Stimulated activated CD4-positive, alpha-beta T cell treated with anti-CD3 and anti-CD28 coated beads, TNF-alpha, amount 100 ng/mL, for 1 hour (primary cell): ENCODE measurements at places on chromosomes 1 and 21.

DNA sequence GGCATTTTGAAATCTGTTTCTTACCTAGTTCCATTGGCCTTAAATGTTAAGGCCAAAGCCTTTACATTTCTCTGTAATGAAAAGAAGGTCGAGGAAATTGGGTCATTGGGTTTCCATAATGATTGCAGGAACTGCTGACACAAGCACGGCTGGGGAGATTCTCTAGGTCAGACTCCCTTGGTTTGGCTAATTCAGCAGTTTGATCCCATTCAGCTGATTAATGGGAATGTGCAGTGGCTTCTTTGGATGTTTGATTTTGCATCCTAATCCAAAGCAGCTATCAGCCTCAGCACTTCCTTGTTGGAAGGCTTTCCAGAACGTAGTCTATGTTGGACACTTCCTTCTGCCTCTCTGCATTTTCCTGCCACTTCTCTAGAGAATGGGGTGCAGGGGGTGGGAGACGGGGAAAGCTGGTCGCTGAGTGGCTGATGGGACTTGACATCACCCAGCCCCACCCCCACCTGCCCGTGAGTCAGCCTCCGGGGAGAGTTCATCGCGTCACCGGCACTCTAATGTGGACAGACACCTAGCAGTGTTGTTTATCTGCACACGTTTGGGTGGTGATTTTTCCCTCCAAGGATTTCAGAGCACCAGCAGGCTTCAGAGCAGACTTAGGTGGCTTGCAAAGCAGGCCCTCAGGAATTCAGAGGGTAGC lies 5.4 kb downstream of the PSEN2 start:
- DNase-seq, result no peak

DNA sequence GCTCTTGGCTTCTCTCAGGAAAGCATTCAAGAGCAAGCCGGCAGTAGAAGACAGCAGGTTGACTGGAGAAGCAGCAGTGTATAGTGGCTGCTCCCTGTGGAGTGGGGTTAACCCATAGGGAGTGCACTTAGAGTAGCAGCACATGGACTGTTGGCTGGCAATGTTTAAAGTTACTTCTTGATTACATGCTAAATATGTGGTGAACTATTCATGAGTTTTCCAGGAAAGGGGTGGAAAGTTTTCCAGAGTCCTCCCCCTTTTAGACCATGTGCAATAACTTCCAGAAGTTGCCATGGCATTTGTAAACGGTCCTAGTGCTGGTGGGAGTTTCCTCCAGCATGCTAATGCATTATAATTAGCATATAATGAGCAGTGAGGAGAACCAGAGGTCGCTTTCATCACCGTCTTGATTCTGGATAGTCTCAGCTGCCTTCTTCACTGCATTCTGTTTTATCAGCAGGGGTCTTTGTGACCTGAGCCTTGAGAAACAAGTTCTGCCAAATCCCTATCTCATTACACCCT lies 131.8 kb downstream of the CCDC185 start:
- DNase-seq, result no peak

DNA sequence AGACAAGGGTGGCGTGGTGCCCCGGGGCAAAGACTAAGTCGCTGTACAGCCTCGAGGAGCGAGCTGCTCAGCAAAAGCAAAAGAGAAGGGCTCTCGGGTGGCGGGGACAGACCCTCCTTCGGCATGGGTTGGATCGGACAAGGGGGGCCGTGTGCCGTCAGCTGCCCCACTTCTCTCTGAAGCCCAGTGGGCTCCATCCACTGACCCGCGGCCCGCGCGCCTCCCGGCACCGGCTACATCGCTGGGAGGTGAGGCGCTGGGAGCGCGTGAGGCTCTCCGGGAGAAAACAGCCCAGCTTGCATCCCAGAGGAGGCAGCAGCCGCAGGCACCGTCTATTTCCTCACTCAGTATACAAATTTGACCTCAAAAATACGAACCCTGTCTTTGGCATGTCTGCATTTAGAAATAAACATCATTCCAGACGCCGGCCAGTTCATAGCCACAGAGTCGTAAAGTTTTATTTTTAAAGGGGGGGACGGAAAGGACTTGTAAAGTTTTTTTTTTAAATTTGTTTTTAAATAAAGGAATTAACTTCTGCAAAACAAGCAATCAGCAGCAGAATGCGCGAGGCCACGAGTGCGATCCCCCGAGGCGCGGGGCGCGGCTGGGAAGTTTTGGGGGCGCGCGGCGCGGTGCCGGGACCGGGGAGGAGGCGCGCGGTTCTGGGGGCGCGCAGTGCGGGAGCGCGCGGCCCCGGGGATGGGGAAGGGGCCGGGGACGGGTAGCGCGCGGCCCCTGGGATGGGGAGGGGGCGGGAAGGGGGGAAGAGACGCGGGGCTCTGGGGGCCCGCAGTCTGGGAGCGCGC lies 689 bp upstream of the GPR137B start:
- peak; percentile 6 for DNase-seq

- no peak for DNase-seq
Measured at GRCh38 chr1:178335426-178335825, 161.3 kb downstream of the CLEC20A start.

DNA sequence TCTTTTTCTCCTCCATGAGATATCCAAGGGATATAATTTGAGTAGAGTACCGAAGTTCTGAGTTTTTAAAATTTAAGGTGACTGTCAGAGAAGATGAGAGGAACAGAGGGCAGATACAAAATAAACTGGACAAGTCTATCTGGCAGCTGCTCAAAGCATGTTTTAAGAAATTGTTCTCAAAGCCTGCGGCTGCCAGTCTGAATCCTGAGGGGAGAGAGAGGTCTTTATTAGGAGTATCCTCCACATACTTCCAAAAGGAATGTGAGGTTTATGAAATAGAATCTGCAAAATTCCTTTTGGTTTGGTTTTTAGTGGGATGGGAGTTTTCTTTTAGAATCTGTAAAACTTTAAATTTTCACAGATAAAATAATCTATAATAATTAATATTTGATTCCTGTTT lies 41.3 kb downstream of the TTC13 start:
- DNase-seq, result no peak

GRCh38 chr1:2788506-2789163 lies 12.9 kb downstream of the TTC34 start:
- no peak for DNase-seq

- no peak for DNase-seq
Measured at GRCh38 chr1:154729577-154729976, 121.6 kb upstream of the ADAR start.

DNA sequence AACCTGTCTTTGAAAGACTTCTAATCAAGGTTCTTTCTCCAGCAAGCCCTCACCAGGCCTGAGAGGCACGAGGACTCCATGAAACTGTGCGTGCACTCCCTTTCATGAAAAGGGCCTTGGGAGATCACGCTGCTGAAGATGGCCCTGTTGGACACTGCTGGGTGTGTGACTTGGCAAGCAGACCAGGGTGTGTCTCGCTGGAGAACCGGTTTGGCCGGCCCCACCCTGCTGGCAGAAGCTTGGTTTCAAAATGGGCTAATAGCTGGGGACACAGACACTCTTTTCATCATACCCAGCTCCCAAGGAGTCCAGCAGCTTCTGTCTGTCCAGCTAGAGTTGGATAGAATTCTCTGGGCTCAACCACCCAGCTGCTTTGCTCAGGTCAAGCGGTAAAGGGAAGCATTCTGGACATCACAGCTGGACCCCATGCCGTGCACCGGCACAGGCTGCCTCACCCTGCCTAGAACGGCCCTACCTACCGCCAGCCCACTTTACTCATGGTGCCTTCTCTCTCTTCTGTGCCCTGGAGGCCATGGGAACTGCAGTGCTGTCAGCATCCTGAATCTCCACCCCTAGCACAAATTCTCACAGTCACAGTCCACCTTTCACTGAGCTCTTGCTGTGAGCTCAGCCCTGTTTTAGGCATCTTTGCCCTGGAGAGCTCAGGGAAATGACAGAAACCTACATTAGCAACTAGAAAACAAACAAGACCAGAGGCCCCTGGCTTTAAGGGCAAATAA lies 24.6 kb downstream of the PKP1 start:
- DNase-seq, result no peak

DNA sequence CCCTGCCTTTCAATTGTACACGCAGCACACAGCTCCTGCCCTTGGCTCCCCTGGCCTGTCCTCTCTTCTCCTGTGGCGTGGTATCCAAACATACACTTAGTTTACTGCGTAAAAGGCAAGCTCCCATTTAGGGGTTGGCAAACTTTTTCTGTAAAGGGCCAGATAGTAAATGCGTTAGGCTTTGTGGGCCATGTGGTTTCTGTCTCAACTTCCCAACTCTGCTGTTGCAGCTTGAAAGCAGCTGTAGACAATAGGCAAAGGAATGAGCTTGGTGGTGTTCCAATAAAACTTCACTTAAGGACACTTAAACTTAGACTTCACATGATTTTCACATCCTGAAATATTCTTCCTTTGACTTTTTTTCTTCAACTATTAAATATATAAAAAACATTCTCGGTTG lies 63.3 kb downstream of the RHOU start:
- DNase-seq, result no peak

DNA sequence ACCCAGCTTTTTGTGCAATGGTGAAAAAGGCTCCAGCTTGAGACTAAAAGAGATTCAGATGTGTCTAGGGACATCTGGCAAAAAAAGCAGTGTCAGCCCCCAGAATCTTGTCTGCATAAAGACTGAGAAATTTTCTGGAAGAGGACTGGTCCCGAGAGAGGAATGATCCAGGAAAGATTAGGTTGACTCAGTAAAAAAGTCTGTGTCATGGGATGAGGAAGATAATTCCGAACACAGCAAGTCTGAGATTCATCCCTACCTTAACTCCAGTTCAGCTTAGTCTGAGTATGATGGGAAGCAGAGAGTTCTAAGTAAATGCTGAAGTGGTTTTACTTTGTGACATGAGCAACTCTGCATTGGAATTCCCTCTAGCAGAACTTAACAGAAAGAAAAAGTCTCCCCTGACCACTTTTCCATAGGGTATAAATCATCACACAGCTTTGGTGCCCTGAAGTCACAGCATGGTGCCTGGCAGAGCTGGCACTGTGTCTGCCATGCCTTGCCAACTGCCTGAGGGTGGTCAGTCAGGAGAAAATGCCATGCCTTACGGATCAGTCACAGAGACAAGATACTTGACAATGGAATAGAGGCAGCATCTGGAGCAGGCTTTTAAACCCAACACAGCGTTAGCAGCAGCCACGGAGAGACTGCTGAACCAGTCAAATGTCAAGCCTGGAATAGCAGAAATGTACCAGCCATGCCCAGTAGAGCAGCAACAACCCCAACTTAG lies 153.4 kb downstream of the ZC3H11B start:
- DNase-seq, result no peak

DNA sequence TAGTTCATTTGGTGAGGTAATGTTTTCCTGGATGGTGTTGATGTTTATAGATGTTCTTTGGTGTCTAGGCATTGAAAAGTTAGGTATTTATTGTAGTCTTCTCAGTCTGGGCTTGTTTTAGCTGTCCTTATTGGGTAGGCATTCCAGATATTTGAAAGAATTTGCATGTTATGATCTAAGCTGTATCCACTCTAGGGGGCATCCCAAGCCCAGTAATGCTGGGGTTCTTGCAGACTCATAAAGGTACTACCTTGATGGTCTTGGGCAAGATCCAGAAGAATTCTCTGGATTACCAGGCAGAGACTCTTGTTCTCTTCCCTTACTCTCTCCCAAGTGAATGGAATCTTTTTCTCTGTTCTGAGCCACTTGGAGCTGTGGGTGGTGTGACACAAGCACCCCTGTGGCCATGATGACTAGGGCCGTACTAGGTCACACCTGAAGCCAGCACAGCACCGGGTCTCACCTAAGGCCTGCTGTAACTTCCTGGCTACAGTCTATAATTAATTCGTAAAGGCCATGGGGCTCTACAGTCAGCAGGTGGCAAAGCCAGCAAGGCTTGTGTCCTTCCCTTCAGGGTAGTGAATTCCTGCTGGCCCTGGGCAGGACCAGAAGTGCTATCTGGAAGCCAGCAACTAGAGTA lies 74.8 kb upstream of the PDE4B start:
- no peak for DNase-seq

- DNase-seq, result peak; percentile 18
Measured at GRCh38 chr1:161258439-161259344, at the start of gene PCP4L1. PCP4L1 (plus strand) TSS chr1:161258745; CDS start chr1:161258975, 230 bp downstream.

DNA sequence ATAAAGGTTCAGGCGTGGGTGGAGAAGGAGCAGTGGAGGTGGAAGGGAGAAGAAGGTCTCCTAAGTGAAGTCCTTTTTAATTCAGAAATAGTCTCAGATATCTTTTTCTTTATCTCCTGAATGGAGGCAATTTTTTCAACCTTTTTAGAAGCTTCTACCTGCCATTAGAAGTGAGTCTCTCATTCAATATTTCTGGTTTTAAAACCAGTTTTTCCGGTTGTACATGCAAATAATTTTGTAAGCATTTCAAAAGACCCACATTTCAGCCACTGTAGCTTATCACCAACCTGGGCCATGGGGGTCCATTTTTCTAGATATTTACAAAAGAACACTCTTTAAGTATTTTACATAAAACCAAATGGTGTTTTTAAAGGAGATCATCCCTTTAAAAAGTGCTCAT lies 1280.2 kb downstream of the NCAM2 start:
- DNase-seq, result no peak

- DNase-seq, result no peak
Measured at GRCh38 chr1:74199504-74199903, 1.5 kb downstream of the FPGT start.

- DNase-seq, result no peak
Measured at GRCh38 chr1:46081206-46081605, 51.2 kb downstream of the PIK3R3 start.

GRCh38 chr21:45870851-45871615 lies 110.5 kb upstream of the COL6A1 start:
- DNase-seq, result no peak

- no peak for DNase-seq
Measured at GRCh38 chr1:2165646-2166045, 28.9 kb downstream of the FAAP20 start.

- DNase-seq, result no peak
Measured at GRCh38 chr1:121517586-121518230, 332.9 kb downstream of the SRGAP2C start.

- no peak for DNase-seq
Measured at GRCh38 chr21:44331650-44332307, 7.4 kb downstream of the CFAP410 start.

- DNase-seq, result no peak
Measured at GRCh38 chr1:239952348-239953308, 139.1 kb upstream of the FMN2 start.

GRCh38 chr1:193069748-193070385 lies 10.5 kb downstream of the RO60 start:
- no peak for DNase-seq

GRCh38 chr1:180939073-180939710 lies 26.5 kb downstream of the KIAA1614 start:
- DNase-seq, result no peak

GRCh38 chr1:26417111-26417759 lies 6.6 kb downstream of the LIN28A start:
- DNase-seq, result peak; percentile 73

DNA sequence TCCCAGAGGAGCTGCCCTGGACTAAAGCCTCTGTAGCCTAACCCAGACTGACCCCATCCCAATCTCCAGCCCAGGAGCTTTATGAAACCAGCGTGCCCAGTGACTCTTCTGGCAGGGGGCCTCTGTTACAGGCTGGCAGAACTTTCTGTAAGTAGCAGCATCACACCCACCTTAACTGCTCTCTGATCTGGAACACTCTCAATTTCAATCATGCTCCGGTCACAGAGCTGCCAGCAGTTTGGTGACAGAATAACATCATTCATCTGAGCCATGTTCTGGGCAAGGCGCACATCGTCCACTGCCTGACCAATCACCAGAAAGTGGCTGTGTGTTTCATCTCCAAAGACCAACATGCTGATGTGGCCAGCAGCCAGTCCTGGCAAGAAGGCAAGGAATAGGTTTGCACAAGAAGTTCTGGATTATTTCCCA lies 14.7 kb downstream of the ADCY10 start:
- no peak for DNase-seq
